ENCODE measurements at places on chromosomes 11 and 22. TPM values are rescaled to one million over a fixed set of nuclear protein-coding genes. Genes with fewer than 3 reads are reported as not detected.

DNA sequence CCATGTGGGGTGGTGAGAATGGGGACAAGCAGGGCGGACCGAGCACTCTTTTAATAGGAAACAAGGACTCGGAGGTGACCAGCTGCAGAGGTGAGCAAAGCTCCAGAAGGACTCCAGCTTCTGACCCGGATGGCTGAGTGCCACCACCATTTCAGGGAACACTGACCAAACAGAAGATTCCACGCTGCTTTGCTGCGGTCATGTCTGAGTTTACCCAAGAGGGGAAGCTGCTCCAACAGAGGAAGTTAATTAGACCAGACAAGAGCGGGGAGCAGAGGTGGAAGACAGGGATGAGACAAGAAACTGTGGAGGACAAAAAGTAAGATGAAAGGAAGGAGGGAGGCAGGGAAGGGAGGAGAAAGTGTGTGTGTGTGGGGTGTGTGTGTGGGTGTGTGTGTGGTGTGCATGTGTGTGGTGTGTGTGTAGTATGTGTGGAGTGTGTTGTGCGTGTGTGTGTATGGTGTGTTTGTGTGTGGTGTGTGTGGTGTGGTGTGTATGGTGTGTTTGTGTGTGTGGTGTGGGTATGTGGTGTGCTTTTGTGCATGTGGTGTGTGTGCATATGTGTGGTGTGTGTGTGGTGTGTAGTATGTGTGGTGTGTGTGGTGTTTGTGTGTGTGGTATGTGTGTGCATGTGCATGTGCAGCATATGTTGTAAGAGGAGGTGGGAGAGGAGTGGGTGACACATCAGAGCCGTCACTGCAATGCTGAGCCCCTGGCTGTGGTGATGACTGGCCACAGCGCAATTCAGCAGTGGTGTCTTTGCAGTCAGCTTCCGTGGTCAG lies 82.2 kb upstream of the AKIP1 start:
- no peak for DNase-seq

DNA sequence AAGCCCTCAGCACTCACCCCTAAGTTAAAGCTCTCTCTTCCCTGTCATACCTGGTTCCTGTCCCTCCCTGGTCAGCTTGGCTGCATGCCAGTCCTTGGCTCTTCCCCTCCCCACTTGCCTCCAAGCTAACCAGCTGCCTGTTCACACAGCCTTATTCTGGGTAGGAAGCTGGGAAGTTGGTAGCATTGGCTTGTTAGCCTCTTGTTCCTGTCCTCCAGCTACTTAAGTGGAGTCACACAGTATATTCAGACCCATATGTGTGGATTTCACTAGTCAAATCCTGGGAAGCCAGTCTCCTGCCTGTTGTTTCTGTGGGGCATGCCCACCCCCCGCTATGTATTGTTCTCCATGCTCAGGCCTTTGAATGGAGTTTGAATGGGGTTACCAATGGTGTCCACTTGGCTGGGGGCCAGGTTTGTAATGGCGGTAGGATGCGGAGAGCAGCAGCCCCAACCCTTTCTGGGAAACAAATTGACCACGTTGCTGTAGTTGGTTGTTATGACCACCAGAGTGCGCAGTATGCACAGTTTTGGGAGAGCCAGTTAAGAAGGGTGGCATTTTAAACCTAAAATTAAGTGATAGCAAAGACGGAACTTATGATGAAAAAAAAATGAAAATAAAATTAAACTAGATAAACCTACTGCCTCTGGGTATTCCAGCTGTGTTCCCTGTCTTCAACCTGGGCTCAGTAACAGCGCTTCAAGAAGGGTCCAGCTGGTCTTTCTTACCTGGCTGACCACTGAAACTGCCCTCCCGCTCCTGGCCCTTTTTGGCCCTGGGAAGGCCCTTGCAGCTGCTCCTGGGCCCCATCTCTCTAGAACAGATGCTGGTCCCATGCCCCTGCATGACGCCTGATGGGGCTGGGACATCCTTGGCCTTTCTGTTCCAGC lies 10.7 kb upstream of the RPS3 start:
- peak; percentile 59 for DNase-seq

DNA sequence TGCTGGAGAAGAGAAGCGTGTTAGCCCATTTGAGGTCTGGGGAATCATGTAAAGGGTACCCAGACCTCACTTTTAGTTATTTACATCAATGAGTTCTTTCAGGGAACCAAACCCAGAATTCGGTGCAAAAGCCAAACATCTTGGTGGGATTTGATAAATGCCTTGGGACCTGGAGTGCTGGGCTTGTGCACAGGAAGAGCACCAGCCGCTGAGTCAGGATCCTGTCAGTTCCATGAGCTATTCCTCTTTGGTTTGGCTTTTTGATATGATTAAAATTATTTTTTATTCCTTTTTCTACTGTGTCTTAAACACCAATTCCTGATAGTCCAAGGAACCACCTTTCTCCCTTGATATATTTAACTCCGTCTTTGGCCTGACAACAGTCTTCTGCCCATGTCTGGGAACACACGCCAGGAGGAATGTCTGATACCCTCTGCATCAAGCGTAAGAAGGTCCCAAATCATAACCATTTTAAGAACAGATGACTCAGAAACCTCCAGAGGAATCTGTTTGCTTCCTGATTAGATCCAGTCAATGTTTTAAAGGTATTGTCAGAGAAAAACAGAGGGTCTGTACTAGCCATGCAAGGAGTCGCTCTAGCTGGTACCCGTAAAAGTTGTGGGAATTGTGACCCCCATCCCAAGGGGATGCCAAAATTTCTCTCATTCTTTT lies 65.2 kb downstream of the ALX4 start:
- DNase-seq, result no peak

GRCh38 chr11:106137061-106137460 lies 59.6 kb downstream of the AASDHPPT start:
- no peak for DNase-seq

DNA sequence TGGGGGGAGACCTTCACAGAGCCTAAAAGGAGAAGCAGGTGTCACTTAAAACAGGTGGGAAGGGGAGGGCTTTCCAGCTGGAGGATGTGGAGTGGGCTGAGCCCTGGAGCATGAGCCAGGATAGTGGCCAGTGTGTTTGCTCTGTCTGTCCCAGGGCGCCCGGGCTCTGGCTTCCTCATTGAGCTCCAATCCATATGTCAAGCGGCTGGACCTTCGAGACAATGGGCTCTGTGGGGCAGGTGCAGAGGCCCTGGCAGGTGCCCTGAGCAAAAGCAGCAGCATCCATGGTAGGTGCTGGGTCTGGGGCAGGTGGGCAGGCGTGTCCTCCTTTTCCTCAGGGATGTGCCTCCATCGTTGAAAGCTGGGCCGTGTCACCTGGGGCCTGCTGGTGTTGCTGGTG lies 2.0 kb downstream of the LRRC74B start:
- DNase-seq, result no peak

- no peak for DNase-seq
Measured at GRCh38 chr11:128260398-128260797, 327.0 kb downstream of the ETS1 start.

OR10A2 gene
- not detected for total RNA-seq

DNA sequence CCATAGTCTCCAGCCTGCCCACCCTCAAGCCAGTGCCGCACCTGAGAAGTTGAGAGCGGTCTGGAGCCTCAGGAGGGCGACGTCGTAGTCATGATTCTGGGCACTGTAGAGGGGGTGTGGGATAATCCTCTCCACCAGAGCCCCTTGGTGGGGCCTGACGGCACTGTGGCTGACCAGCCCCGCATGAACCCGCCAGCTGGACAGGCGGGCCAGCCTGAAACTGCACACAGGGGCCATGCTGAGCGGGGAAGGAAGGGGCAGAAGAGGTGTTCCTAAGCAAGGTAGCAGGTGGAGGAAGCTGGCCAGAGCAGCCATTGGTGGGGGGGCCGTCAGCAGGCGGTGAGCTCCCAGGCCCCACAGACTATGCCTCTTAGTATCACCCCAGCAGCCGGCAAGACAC lies 13.1 kb downstream of the TMPRSS5 start:
- no peak for DNase-seq

TSPAN32 gene
- not detected for total RNA-seq

- no peak for DNase-seq
Measured at GRCh38 chr22:45896964-45897538, 79.9 kb downstream of the WNT7B start.

LRRC74B gene
- 0.45 TPM for total RNA-seq

DNA sequence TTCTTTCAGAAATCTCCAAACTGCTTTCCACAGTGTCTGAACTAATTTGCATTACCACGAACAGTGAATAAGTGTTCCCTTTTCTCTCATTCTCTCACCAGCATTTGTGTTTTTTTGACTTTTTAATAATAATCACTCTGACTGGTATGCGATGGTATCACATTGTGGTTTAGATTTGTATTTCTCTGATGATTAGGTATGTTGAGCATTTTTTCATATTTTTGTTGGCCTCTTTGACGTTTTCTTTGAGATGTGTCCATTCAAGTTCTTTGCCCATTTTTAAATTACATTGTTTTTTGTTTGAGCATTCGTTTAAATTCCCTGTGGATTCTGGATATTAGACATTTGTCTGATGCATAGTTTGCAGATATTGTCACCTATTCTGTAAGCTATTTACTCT lies 1639.6 kb upstream of the TENM4 start:
- no peak for DNase-seq

TSSK2 gene
- total RNA-seq, result 8.0 TPM

GRCh38 chr11:45057938-45058646 lies 88.3 kb upstream of the PRDM11 start:
- DNase-seq, result no peak

CRYBB2 gene
- total RNA-seq, result 1.9 TPM

- DNase-seq, result peak; percentile 14
Measured at GRCh38 chr22:49657275-49657973, 170.2 kb downstream of the BRD1 start.

GRCh38 chr11:96338910-96339705 lies 3.9 kb downstream of the MAML2 start:
- no peak for DNase-seq

SESN3 gene
- 33.8 TPM for total RNA-seq

INPP5J gene
- 14.4 TPM for total RNA-seq

DNA sequence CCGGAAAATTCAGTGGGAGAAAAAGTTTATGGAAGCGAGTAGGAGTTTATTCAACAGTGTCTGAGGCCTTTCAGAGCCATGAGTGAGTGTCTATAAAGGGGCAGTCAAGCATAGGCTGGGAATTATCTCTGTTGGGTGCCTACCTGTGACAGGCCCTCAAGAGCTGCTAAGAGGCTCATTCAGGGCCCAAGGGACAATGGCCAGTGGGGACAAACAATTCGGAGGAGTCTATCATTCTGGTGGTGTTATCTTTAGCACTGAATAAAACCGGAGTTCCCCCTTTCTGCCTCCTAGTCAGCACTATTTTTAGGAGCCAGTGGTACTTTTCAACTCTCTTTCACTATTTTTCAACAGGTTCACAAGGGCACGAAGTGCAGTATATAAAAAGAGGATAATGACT lies 89.5 kb upstream of the HTATIP2 start:
- no peak for DNase-seq

- no peak for DNase-seq
Measured at GRCh38 chr11:108543316-108543964, 45.3 kb upstream of the POGLUT3 start.

OTOG gene
- not detected for total RNA-seq

SLC22A6 gene
- total RNA-seq, result not detected

DNA sequence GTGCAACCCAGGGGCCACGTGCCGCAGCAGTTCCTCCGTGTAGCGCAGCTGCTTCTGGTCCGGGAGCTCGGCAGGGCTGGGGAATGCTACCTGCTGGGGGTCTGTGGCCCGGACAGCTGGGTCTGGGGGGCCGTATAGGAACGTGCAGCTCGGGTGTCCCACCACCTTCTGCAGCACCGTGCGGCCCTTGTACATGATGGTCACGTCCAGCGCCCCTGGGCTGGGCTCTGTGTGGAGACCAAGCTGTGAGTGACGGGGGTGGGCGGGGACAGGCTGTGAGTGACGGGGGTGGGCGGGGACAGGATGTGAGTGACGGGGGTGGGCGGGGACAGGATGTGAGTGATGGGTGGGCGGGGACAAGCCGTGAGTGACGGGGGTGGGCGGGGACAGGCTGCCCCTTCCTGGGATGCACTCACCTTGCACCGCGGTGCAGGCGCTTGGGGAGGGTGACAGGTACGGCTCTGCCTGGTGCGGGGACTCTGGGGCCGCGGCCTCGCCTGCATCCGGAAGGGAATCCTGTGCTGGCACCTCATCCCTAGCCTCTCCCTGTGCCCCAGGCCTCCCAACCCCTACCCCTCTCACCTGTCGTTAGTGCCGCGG lies 2.3 kb downstream of the IRF7 start:
- peak; percentile 63 for DNase-seq

DNA sequence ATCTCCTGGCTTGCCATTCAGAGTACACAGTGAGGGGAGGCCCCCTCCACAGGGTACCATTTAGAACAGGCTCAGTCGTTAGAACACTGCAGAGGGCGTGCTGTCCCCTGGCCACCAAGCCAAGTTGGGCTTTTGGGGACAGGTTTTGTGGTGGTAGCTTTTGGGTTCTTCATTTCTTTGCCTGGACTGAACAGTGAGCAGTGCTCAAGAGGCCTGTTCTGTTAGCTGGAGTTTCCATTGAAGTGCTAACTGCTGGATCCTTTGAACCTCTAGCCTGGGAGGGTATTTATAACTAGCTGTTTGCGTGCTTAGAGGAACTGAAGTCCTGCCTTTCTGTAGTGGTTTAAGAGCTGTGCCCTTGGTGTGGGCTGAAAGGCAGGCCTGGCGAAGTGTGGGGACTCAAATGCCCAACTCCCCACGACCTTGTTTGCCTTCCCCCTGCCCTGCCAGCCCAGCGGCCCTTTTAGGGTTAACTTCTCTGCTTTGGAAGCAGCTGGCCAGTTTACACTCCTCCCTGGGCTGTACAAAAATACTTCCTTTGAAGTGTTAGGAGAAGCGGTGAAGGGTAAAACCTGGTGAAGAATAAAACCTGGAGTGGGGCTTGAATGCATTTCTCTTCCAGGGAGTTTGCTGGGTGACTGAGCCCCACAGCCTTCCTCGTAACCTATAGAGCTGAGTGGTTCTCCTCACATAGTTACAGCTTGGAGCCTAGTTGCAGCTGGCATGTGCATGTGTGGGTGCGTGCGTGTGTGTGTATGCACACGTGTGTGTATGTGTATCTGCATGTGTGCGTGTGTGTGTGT lies 34.6 kb downstream of the ZNRF3 start:
- no peak for DNase-seq

NEFH gene
- total RNA-seq, result 149 TPM

DNA sequence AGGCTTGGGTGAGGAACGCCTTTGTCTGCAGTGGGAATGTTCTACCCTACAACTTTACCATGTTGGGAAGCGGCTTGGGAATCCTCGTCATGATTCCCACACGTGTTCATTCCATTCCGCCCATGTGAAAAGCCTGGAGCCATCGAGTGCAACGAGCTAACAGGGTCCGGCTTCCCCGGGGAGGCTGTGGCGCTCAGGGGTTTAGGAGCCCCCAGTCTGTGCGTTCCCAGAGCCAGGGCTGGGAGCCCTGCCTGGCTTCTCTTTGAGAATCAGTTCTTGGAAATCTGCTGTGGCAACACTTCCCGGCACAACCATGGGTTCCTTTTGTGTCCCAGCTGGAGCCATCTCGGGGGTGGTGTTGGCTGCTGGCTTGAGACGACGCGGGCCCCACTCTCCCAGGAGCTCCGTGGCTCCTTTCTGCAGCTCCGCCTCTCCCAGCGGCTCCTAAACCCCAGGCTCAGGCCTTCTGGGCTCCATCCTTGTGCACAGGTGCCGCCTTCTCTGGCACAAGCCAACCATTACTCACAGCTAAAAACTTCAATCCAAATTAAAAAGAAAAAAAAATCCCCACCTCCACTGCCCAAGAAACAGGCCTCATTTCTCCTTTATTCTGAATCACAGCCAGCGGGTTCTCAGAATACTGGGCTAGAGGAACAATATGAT lies 18.7 kb upstream of the PPFIA1 start:
- no peak for DNase-seq
